Ovary (tissue), 10 donors: ENCODE measurements at places on chromosomes 3 and 15. TPM values are rescaled to one million over a fixed set of nuclear protein-coding genes. Genes with fewer than 3 reads are reported as not detected.

- DNase-seq: no peak
Observed at GRCh38 chr3:144763878-144764454, 792.3 kb downstream of the DIPK2A start.

- no peak for DNase-seq
Observed at GRCh38 chr3:128133273-128133883, 9.8 kb upstream of the RUVBL1 start.

- no peak for DNase-seq
Observed at GRCh38 chr15:98916826-98917225, 90.8 kb downstream of the PGPEP1L start.

DNA sequence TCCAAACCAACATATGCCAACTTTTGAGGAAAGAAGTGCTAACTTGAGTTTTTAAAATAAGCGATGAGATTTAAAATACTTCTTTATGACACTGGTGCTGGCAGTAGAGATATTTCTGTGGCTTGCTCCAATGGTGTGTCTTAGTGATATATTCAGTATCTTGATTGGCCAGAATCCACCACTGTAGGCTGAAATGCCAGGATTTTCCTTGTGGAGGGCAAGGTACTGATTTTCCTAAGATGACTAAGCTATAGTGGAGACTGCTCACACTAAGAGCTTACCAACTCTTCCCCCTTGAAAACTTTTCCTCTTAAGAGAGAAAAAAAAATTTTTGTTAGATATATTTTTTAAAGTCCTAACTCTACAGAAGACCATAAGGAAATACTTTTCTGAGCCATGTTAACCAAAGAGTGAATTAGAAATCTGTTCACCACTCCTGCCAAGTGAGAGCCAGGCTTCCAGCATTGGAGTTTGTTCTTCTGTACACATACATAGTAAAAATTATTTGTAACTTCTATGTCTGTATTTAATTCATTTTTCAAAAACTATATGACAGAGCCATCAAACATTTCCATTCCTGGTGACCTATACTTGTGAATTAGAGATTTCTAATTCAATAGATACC lies 109.1 kb downstream of the PPP2R3A start:
- no peak for DNase-seq

GRCh38 chr3:30673425-30674341 lies 67.3 kb downstream of the TGFBR2 start:
- no peak for DNase-seq

CYP1A2 gene
- total RNA-seq: 0.23 TPM

WHAMM gene
- total RNA-seq: 7.6 TPM

LRTM1 gene
- total RNA-seq: not detected

CFAP100 gene
- total RNA-seq: 1.7 TPM
